ENCODE measurements at places on chromosomes 6 and 20. TPM values are rescaled to one million over a fixed set of nuclear protein-coding genes. Genes with fewer than 3 reads are reported as not detected.

The TMEM244 gene
- 40.6 TPM for total RNA-seq

The PBOV1 gene
- total RNA-seq: not detected

The FOXQ1 gene
- 2.7 TPM for total RNA-seq

The KIAA0408 gene
- total RNA-seq: 41.1 TPM

The SOBP gene
- total RNA-seq: 23.9 TPM

The DYNLT1 gene
- total RNA-seq: 49.7 TPM

The COL10A1 gene
- total RNA-seq: 8.5 TPM

The IPCEF1 gene
- 2.1 TPM for total RNA-seq

The ULBP3 gene
- total RNA-seq: 4.2 TPM

The OTOR gene
- total RNA-seq: not detected

The CLDN20 gene
- total RNA-seq: not detected

The SEMG1 gene
- total RNA-seq: not detected

The GSTA3 gene
- not detected for total RNA-seq

The TMX4 gene
- 101 TPM for total RNA-seq

The ULBP1 gene
- total RNA-seq: 0.60 TPM

The GABRR1 gene
- 4.6 TPM for total RNA-seq

The MAK gene
- total RNA-seq: 61.8 TPM

The OXT gene
- total RNA-seq: not detected

The C20orf202 gene
- total RNA-seq: 0.77 TPM

The C20orf173 gene
- total RNA-seq: not detected

The NKAIN2 gene
- 6.4 TPM for total RNA-seq

The CAPN11 gene
- not detected for total RNA-seq

The THBS2 gene
- 132 TPM for total RNA-seq

The SNAP91 gene
- 68.5 TPM for total RNA-seq

The MUC21 gene
- 0.11 TPM for total RNA-seq

The CTCFL gene
- total RNA-seq: 0.27 TPM

The GMPR gene
- total RNA-seq: 13.1 TPM

The OR2H2 gene
- not detected for total RNA-seq

The PRL gene
- 0.99 TPM for total RNA-seq

The ULBP2 gene
- total RNA-seq: 1.8 TPM

The DCDC2 gene
- total RNA-seq: 5.9 TPM

The PEX7 gene
- 13.3 TPM for total RNA-seq

The SAMD10 gene
- total RNA-seq: 8.9 TPM

The DNAH8 gene
- total RNA-seq: 0.27 TPM

The IMPG1 gene
- 68.0 TPM for total RNA-seq

The ADGRF5 gene
- total RNA-seq: 28.0 TPM

The ALDH8A1 gene
- total RNA-seq: 1.4 TPM

The DNPH1 gene
- 34.7 TPM for total RNA-seq

Measured in camera-type eye (tissue), 1 donor.